ENCODE measurements at places on chromosomes 7 and 10.

- DNase-seq = no peak
Observed at GRCh38 chr7:29202651-29203069, 8.1 kb downstream of the CHN2 start.

DNA sequence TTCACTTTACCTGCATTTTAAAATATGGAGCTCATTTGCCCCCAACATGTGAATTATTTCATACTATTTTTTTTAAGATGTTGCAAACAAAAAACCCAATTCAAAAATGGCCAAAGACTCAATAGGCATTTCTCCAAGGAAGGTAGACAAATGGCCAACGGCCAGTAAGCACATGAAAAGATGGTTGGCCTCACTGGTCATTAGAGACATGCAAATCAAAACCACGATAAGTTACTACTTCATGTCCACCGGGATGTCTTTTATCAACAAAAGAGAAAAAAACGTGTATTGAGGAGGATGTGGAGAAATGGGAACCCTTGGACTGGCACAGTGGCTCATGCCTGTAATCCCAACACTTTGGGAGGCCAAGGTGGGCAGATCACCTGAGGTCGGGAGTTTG, 3.4 kb upstream of the CTBP2 start:
- no peak for DNase-seq

GRCh38 chr10:3292636-3293035, 120.1 kb upstream of the PITRM1 start:
- no peak for DNase-seq

- DNase-seq = no peak
Observed at GRCh38 chr7:144174613-144175012, 8.7 kb upstream of the CTAGE4 start.

DNA sequence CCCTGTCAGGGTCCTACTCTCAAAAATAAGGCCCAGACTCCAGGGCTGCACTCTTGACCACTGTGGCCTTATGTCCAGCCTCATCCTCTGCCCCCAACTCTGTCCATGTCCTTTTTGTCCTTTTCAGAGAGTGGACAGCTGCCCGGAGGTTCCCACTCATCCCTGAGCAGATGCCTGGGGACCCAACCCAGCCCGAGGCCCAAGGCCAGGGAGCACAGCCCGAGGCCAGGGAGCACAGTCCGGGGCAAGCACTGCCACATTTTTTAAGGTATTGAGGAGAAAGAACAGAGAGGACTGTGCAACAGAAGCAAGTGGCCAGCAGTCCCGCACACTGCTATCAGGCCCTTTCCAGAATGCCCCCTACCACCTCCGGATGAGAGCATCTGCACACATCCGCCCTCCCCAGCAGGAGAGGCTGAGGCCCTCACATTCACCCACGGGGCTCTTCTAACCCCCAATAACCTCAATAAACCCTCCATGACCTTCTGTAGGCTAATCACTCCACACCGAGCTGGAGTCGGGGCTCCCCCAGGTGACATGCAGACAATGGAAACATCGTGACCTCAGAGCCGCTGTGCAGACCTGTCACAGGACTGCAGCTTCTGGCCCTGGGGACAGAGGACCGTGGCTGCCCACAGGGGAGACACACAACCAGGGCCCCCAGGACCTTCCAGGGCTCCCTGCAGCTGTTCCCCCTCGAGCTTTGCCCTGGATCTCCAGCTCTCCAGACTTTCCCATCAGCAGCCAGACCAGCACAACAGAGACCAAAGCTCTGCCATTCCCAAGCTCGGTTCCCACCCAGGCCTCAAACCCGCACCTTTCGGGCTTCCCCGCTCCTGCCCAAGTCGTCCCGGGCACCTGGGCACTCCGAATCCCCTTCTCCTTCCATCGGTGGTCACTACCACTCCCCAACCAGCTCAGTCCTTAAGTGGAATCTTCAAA, 51.4 kb downstream of the CAMK2B start:
- no peak for DNase-seq

DNA sequence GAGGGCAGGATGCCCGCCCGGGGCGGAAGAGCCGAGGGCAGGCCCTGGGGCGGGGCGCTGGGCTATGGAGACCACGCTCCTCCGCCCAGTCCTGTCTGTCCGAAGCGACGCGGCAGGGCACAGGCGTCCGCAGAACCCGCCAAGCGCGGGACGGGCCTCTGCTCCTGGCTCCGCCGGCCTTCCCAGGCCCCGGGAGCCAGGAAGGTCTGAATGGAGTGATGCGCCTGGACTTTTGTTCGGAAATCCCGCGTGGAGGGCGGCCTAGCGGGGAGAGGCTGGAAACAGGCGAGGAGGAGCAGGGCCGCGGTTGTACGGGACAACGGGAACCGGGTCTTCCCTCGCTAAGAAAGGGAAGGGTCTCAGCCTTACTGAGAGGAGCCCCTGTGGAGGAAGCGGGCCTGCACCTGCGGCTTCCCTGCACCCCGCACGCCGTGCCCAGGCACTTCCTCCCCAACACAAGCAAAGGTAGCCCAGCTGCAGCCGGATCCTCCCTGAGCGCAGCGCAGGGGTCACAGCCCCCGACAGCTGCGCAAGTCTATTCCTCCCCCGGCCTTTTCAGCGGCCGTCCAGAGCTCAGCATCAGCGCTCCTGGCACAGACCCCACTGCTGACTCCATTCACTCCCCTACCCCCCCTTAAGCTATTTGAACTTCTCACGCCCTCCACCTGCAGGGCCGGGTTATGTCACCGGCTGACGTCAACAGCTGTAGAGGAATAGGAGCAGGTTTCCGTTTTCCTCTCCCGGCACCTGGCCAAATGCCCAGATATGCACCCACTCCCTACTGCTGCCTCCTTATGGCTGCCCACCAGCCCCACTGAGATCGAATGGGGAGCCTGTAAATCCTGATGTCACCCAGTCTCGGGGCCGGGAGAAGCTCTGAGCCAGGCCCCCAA, 143.2 kb upstream of the RET start:
- DNase-seq = no peak

- no peak for DNase-seq
Observed at GRCh38 chr7:45881759-45882464, 6.4 kb upstream of the IGFBP1 start.

GRCh38 chr10:79178614-79179163, 109.9 kb downstream of the ZMIZ1 start:
- DNase-seq = no peak

DNA sequence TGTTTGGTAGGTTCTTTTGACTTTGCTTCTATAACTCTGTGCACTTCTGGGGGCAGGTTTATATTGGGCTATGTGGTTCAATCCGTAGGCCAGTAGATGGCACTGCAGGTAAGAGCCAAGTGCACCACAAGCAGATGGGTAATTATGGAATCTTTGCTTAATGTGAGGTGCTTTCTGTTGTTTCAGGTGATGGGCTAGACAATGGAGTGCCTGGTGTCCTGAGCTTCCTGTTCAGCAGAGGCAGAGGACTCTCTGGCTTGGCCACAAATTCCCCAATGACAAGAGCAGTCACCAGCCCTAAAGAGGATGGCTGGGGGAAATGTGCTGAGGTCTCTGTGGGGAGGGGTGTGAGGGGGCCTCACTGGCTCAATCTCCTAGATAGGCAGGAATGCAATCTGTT, 455.0 kb downstream of the CCSER2 start:
- DNase-seq = no peak

DNA sequence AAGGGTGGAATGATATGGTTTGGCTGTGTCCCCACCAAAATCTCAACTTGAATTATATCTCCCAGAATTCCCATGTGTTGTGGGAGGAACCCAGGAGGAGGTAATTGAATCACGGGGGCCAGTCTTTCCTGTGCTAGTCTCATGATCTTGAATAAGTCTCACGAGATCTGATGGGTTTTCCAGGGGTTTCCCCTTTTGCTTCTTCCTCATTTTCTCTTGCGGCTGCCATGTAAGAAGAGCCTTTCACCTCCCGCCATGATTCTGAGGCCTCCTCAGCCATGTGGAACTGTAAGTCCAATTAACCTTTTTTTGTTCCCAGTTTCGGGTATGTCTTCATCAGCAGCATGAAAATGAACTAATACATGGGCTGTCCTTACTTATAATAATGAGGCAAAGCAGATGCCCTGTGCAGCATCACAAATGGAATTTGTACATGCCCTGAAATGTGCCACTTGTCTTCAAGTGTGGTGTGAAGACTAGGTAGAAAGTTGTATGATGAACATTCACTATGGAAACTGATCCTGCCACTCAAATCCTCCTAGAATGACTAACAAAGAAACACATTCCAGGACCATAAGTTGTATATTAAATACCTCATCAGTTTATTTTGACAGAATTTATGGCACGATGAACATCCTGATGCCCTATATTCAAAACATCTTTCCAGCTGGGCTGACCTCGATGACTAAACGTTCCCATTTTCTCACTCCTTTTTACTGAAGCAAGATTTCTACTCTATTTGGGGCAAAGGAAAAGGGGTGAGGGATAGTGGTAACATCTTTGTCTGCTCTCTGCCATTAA, 122.8 kb upstream of the CTTNBP2 start:
- no peak for DNase-seq

DNA sequence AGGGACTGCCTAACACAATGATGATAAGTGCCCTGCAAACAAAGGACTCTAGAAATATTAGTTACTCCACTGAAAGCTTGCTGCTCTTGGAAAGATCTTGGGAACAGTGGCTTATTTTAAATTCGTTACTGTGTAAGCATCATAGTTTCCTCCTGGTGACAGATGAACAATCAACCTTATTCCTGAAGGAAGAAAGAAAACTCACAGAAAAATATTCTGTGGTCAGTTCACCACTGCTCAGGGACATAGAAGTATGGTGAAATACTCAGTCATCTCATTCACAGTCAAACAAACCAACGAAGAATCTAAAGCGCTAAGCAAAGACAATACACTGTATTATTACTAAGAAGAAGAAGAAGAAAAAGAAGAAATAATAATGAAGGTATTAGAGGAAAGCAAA, 27.8 kb downstream of the MKX start:
- DNase-seq = no peak

DNA sequence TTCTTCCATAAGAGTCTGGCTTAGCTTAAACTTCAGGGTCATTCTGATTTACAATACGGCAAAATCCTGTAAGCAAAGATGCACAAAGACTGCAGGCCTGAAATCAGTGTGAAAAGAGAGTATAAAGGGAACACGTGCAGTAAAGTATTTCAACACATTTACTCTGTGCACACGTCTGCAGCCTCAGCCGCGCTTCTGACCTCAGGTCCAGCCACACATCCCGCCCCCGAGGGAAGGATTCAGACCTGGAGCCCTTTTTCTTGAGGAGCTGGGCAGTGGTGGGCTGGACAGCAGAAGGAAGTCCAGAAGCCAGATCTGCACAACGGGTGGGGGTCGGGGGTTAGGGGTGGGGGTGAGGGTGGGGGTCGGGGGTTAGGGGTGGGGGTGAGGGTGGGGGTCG, 58.9 kb upstream of the FAM20C start:
- no peak for DNase-seq

DNA sequence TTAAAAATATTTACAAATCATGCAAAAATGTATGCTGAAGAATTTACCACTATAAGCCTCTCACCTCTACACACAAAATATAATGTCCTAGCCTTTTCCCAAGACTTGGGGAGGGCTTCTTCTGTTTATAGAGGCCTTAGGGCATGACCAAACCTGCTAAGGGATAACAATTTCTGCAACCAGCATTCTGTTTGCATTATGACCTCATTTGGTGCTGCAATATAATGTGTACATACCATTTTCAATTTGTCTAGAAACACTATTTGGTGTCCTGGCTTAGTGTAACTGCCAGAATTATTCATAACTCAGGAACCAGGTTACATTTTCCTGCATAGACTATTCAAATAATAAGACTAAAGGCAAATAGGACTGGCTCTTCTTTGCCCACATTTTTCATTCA, 446.6 kb upstream of the SORCS1 start:
- DNase-seq = no peak

DNA sequence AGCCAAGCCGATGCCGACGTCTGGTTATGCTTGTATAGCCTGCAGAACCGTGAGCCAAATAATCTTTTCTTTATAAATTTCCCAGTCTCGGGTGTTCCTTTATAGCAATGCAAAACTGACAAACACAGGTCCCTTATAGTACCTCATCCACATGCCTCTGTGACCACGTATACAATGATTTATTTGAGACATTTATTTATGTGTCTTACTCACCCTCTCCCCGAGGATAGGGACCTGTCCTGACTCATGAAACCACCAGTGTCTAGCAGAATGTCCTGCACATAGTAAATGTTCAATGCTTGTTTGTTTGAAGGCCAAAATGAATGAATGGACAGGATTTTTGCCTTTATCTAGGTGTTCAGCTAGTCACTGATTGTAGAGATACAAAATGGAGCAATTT, 147.9 kb upstream of the FZD8 start:
- DNase-seq = no peak

- no peak for DNase-seq
Observed at GRCh38 chr10:112369495-112370423, 4.2 kb upstream of the ACSL5 start.

DNA sequence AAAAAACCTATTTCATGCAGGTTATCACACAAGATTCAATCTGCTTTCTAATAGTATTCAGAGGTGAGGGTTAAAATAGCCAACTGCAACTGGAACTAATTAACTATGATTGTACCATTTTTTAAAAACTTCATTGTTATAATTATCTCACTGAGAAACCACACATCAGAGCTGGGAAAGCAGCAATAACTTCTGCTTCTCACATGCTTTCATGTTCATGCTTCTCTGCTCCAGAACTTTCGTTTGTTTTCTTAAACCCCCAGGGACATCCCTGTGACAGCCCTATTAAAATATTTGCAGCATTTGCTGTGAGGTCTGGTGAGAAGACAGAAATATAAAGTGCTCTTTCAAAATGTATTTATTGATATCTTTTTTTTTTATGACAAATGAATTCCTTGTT, 389.0 kb upstream of the SORCS1 start:
- no peak for DNase-seq

- no peak for DNase-seq
Observed at GRCh38 chr10:77633376-77633775, 4.2 kb downstream of the KCNMA1 start.

GRCh38 chr7:22083704-22084240, 138.1 kb upstream of the CDCA7L start:
- DNase-seq = no peak

DNA sequence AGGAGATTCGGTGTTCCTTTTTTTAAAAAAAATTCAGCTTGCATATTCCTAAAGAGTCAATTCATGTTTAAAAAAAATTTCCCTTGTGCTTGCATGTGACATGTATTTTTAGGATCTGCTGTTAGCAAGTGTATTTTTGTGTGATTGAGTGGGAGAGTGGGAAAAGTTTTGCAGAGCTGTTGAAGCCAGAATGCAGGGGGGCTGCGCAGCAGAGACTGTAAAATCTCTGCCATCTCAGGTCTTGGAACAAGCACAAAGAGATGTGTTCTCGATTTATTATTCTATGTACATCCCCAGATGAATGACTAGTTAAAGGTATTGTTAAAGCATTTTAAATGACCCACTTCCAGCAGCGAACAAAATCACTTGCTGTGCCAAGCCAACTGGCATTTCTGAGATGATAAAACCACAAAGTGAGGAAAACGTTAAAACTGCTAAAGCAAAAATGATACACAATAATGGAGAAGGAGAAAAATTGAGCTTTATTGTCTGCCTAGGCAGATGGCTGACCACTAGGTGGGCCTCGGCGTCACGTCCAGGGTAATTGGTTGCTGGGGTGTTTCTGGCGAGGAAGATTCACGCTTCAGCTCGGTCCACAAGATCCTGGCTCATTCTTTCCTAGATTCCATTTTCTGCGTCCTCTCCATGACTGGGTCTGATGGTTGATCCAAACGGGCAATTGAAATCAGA, 67.0 kb upstream of the ATRNL1 start:
- DNase-seq = no peak
